ENCODE measurements at places on chromosomes 12 and 14.

- no peak for DNase-seq
These were observed 39.2 kb downstream of the NFKBIA start for GRCh38 chr14:35365130-35366055.

DNA sequence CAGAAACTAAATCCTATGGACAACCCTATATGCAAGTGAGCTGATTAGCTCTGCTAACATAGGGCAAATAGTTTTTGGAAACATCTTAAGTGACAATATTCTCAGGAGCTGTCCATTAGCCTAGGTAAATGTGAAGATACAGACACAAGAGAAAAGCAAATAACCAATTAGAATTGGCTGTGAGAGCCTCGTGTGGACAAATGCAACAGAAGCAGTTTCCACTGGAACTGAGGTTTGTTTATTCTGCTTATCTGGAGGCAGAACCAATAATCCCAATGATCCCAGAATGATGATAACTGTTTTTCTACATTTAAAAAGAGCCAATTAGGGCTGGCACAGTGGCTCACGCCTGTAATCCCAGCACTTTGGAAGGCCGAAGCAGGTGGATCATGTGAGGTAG lies 43.2 kb upstream of the YAF2 start:
- DNase-seq: peak; percentile 15

GRCh38 chr12:117097159-117097558 lies 2.1 kb downstream of the TESC start:
- DNase-seq: peak; percentile 73

- DNase-seq: no peak
These were observed 13.1 kb downstream of the NT5DC3 start for GRCh38 chr12:103827911-103828391.

DNA sequence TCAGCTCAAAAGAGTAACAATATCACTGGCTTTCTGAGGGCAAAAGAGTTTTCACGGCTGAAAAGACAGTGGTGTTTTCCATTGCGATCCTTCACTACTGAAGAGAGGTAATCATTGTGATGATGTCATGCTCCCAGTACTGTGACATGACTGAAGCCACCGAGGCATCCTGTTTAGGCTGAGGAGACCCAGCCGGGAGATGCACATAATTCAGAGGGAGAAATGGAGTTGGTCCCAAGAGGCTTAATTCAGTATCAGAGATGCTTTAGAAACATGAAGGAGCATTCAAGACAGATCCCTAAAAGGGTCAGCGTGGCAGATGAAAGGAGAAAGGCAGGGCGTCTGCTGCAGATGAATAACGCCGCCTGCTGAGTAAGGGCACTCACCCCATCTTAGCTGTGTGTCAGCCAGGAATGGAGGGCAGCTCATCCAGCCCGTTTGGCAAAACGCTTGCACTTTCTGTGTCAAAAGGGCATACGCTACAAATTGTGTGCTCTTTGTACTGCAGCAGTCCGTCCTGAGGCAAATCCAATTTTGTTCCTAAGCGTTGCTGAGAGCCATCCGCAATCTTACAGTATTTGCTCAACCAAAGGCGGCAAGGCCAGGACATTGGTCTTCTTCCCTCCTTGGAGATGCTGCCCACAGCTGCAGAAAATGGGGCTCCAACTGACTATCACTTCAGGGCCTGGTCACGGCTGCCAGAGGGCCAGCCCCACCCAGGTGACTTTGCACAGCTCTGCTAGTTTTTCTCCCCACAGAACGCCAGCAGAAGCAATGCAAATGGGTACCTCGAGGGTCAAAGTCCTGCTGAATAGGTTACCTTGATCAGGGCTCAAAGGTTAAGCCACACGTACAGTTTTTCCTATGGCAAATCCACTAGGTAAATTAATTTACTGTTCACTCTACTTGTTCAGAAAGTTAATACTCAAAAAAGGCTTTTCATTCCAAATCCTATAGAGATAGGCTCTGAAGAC lies 23.5 kb downstream of the CCDC92 start:
- no peak for DNase-seq

DNA sequence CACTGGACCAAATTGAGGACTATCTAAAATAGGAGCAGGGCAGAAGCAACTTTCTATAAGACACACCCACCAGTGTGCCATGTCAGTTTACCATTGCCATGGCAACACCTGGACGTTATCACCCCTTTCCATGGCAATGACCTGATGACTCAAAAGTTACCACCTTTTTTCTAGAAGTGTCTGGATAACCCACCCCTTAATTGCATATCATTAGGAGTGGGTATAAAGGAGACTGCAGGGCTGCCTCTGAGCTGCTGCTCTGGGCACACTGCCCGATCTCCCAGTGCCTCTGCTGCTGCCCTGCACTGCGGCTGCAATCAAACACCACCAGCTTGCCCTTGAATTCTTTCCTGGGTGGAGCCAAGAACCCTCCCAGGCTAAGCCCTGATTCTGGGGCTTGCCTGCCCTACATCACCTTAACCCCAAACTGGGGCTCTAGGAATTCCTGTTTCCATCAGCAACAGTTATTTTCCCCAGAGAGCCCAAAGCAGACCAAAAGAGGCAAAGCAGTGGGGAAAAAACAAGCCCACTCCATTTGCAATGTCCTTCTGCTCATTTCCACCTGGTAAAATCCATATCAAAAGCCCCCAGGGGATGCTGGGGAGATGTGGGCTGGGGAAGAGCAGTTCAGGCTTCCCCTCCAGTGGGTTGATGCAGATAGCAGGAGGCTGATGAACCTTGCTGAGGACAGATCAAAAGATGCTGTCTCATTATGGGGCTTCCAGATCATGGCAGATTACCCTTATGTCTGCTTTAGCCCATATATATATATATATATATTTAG lies 129.5 kb upstream of the NCOR2 start:
- peak; percentile 31 for DNase-seq

DNA sequence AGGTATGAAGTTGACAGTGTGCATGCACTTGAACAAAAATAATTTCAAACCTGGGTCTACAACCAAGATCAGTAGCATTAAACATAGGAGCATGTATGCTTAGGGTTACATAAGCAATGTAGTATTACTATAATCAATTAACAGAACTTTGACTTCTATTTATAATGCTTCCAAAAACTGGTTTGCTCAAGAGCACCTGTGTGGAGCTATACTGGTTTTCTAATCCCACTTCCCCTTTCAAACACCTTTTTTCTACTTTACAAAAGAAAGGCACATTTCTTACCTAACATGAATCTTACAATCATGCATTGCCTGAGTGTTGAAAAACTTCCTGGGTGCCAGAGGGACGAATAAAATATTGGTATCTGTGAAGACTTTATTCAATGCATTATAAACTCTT lies 72.7 kb downstream of the EFCAB11 start:
- no peak for DNase-seq

DNA sequence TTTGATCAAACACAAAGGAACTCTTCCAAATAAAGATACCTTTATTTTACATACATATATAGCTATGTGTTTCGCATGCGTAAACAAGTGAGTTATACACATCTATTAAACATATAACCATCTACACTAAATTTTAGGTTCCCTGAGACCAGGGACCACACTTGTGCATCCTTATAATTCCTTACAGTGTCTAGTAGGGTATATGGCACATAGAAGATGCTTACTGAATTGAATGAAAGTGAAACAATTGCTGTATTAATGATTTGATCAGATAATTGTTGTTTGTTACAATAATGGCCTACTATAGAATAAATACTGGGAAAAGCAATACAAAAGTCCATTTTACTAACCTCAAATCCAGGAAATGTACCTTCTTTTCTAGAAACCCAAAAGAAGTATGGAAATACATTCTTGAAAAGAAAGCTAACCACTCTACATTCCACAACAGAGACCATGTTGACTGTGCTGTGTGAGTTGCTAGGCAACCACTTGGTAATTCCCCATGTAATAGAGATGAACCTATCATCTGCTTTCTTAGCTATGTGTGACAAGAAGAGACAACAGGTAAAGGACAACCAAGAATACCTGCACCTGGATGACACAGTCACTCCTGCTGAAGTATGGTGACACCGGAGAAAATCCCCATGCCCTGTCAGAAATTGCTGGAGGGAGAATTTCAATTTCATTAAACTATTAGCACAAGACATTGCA lies 11.9 kb upstream of the CIPC start:
- DNase-seq: peak; percentile 67

DNA sequence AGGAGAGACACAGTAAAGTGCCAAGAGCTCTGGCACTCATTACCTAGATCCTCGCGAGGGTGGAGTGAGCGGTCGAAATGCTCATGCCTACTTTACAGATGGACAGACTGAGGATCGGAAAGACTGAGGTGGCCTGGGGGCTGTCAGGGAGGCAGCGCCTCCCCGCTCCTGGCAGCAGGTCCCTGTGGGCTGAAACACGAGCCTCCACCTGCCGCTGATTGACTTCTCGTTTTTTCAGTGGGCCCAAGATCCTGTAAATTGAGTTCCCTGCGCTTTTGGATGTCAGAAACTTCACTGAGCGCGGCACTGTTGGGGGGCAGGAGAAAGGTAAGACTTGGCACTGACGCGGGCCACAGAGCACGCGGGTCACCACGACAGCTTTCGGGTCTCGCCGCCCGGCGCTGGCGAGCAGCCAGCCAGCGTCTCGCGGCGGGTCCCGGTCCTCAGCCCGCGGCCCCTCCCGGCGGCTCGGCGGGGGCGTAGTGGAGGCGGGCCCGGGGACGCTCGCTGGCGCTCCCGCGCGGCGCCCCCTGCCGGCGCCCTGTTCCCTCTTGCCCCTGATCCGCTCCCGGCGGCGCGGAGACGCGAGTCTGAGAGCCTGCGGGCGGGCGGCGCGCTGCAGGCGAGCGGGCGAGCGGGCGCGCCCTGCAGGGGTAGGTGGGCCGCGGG lies 552 bp upstream of the SCN8A start:
- DNase-seq: peak; percentile 80

DNA sequence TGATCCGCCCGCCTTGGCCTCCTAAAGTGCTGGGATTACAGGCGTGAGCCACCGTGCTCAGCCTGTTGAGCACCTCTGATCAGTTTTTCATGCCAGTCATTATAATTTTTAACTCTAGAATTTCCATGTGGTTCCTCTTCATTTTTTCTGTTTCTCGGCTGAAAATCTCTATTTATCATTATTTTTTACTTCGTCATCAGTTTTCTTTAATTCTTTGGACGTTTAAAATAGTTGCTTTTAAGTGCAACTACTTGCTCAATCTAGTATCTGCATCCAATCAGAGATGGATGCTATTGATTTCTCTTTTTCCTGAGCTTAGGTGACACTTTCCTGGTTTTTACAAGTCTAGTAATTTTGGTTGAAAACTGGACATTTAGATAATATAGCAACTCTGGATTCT lies 16.8 kb downstream of the MAPKAPK5 start:
- DNase-seq: no peak

DNA sequence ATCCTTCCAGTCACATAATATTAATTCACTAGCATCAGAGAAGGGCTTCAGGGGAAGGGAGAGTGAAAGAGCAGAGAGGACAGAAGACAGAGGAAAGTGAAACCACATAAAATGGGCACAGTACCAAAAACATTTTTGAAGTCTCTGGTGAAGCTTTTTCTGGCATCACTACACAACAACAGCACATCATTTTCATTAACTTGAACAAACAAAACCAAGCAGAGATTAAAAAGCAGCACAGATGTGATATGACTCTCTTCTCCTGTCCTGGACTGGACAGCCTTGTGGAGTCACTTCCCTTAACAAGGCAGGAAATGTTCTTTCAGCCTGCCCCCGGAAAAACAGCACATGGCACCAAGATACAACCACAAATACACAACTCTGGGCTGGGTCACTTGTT lies 112.0 kb downstream of the TSPAN8 start:
- DNase-seq: no peak
